ENCODE measurements at places on chromosomes 2 and 18.

DNA sequence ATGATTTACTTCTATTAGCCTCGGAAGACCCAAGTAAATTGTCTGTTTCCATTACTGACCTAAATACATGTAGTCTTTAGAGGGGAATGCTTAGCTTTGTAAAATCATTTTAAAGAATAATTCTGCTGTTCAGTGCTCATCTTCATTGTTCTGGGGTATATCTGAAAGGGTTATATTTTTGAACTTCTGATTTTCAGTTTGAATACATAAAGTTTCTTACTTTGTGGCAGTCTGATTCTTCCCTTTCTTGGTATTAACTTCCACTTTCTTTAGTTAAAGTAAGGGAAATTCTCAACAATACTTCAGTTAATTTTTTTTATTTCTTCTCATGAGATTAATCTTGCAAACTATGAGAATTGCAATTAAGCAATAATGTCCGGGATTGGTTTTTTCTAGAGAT, 148.4 kb downstream of the DOCK10 start:
- no peak for DNase-seq

DNA sequence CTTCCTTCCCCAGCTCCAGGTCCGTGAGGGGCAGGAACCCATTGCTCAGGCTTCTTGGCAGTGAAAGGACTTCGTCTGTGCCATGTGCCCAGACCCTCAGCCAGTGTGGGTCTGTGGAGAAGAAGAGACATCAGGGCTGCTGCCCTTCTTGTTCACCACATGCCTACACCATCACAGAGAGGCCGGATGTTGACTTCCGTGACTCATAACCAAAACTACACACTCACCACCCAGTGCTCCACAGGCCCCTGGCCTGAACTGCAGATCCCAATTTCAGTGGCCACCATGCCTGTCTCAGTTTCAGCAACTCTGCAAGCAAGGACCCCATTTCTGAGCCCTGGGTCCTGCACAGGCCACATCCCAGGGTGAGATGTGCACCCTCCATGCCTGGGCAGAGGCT, 332.6 kb upstream of the SALL3 start:
- no peak for DNase-seq

GRCh38 chr2:239814861-239815601, 210.1 kb downstream of the NDUFA10 start:
- no peak for DNase-seq

- no peak for DNase-seq
Measured at GRCh38 chr2:61238219-61239012, 76.4 kb downstream of the C2orf74 start.

DNA sequence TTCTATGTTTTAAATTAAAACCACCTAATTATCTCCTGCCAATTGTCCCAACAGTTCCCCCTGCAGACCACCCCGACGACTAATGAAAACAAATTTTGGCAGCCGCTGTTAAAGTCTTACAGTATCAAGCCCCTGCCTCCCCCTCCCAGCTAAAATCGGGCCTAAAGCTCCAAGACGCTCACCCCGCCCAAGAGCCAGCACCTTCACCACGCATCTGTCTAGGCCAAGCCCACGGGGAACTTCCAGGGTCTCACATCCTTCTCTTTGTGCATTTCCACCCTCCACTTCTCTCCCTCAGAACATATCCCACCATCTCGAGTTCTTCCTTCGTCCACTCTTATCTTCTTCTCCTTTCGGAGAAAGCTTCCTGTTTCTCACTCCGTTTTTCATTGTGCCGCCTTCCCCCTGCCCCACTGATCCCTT, 445 bp downstream of the PRPF40A start:
- DNase-seq = peak; percentile 78

GRCh38 chr2:144014103-144014502, 505.8 kb downstream of the ZEB2 start:
- DNase-seq = no peak

GRCh38 chr2:16318474-16319195, 347.0 kb downstream of the CYRIA start:
- no peak for DNase-seq

DNA sequence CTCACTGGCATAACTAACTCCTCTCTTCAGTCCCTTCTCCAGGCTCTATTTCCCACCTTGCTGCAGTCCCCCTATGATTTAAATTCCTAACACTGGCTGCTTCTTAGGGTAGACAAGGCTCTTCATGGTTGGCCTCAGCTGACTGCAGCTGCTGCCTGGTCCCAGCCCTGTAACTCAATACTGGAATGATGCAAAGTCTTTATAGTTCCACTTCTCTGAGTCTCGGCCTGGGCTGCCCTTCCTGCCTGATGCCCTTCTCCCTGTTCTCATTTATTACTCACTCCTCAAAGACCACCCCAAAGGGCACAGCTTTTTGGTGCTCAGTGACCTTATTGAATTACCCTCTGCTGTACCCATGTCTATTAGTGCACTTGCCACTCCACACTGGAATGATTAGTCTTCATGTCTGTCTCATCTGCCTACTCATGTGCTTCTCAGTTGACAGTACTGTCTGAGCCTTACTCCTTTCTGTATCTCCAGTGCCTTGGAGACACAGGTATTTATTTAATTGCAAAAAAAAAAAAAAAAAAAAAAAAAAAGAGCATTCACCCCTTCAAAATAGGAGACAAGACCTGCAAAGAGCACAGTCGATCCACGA, 199.4 kb upstream of the REV1 start:
- no peak for DNase-seq

GRCh38 chr2:173229086-173229485, 125.6 kb upstream of the CDCA7 start:
- no peak for DNase-seq

DNA sequence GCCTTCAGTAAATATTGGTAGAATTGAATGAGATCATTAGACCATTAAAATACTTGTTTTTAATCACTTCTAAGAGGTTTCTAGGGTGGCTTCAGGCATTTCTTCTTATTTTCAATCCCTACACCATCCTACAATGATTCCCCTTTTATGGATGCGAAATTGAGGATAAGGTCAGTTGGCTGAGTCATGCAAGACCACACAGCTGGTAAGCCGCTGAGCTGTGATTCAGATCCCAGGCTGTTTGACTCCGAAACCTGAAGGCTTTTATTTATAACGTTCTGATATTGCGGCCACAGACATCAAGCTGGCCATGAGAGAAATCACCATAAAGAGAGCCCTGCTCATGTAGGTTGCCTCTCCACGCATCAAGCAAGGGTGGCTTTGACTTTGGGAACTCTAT, 133.4 kb downstream of the VAPA start:
- no peak for DNase-seq

- DNase-seq = no peak
Measured at GRCh38 chr2:178397002-178397605, 53.9 kb downstream of the PRKRA start.

DNA sequence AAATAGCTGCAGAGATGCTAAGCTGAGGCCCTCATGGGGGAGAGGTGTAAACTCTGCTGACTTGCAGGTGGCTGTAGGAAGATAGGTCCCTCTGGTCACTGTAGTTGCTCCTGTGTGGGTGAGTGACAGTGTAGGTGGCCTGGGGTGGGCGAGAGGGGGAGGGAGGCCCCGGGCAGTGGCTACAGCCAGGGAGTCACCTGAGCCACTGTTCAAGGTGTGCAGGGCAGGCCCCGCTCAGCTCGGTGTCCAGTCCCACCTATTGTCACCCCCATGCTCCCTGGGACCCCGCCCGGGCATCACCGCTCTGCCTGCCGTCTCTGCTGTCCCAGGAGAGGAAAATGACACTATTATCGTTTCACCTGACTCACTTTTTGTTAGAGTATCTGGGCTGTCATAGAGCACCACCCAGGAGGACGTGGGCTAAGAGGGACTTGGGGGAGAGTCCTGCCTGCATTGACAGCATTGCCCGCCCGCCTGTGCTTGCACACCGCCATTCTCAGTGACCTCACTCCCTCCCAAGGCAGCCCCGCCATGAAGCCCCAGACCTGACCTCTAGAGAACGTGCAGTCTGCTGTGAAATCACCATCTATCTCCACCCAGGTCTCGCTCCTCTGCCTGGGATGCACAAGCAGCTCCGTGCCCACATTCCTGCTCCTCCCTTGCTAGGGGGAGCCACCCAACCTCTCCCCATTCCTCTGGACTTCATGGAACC, 29.2 kb downstream of the COPS9 start:
- no peak for DNase-seq

GRCh38 chr2:54629914-54630857, 93.3 kb upstream of the EML6 start:
- DNase-seq = no peak

DNA sequence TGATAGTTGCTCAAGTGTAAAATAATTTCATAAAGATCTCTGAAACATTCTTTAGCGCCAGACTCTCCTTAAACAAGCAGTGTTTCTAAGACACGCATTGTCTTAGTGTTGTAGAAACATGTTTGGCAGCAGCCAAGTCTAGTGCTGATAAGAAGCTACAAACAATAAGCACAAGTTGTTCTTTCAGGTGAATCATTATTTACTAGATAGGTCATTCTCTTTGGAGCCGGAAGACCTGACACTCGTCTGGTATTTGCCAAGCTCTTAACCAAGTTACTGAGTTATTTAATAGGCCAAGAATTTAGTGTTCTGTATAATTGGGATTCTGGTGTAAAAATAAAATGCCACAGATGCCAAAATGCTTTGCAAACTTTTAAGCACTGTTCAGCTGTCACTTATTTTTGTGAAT, 852.1 kb downstream of the CPS1 start:
- DNase-seq = no peak

DNA sequence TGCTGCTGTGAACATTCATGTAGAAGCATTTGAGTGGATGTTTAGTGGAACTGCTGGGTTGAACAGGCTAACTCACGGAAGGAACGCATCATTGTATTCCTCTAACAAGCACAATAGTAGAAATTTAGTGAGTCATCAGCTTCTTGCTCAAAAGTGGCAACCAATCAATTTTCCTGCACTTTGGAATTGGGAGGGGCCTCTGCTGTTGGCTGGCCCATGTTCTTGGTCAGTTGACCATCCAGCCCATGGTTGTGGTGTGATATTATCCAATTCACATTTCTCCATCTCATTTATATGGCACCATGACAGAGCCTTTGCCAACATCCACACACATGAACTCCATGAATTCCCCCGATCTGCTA, 95.0 kb downstream of the TNFRSF11A start:
- DNase-seq = peak; percentile 34

GRCh38 chr2:96856776-96857666, 795 bp downstream of the ANKRD39 start:
- no peak for DNase-seq

DNA sequence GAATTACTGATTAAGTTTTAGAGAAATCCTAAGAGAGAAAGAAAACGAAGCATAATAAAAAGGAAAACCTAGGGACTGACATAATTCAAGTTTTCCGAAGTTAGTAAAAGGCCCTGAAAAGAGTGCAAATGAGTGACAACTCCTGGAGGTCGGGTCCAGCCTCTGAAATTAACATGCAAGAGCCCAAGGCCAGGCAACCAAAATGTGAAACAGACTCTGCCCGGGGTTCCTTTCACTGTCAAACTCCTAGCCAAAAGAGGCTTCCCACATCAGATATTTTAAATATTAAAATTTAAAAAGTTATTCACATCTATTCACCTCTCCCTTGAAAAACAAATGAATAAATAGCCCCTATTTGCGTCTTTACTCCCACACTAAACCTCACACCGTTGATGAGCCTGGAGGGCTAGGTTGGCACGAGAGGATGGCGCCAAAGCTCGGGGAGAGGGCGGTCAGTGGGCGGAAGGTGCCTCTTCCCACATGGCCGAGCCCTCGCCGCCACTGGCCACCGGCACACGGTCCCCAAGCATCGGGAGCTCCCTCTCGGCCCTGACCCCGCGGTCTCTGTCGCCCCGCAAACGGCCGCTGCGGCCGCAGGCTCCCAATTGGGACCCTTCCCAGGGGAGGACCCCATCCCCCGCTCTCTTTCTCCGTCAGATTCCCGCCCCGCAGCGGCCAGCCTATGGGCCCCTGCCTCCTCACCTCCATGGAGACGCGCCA, 630 bp downstream of the PPM1G start:
- DNase-seq = no peak

- no peak for DNase-seq
Measured at GRCh38 chr2:73172963-73173362, 29.4 kb upstream of the NOTO start.

DNA sequence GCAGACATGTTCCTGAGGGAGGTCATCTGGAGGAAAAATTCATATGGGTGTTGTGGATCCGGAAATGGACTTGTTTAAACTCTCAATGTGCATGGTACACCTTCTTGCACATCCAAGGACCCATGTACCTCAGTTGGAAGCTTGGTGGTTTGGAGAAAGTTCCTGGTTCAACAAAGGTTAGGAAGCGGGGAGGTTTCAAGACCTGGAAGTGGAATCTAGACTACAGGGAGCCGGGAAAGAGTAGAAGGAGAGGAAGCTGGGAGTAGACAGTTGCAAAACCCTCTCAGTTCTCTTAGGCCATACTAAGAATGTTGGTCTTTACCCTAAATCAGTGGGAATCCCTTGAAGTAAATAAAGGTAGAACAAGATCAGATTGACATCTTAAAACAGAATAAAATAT, 209.8 kb upstream of the SPOPL start:
- no peak for DNase-seq
